ENCODE measurements at places on chromosomes 12 and 14.

DNA sequence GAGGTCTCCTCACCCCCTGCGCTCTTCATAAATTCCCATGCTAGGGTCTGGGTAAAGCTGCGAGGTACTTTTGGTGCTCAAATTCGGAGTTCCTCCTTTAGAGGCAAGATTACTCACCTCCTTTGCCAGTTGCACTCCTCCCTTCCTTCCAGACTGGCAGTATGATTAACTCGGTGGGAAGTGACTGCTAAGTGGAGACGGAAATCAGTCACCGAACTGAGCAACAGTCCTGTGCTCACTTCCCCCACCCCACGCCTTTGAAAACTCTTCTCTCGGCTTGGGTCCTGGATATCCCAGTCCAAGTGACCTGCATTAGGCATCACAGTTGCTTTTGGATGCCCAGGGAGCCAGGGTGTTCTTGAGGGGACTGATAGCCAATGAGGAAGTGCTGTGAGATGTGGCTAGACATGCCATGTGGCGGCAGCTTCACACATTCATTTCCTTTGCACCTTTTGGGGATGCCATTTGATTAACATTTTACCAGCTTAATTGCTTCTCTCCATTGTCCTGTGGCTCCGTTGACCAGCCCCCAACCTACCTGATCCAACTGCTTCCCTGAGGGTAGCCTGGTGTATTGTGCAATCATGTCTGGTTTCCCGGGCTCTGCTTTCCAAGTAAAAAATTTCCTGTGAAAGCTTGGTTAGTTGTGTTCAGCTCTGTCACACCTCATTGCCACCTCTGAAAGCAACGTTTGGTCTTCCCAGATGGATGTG is 840 bp downstream of the PNP start:
- no peak for DNase-seq

- DNase-seq, result no peak
Measured at GRCh38 chr12:113366827-113367226, 8.4 kb downstream of the PLBD2 start.

GRCh38 chr14:64945431-64946178 is 3.1 kb upstream of the GPX2 start:
- DNase-seq, result no peak

DNA sequence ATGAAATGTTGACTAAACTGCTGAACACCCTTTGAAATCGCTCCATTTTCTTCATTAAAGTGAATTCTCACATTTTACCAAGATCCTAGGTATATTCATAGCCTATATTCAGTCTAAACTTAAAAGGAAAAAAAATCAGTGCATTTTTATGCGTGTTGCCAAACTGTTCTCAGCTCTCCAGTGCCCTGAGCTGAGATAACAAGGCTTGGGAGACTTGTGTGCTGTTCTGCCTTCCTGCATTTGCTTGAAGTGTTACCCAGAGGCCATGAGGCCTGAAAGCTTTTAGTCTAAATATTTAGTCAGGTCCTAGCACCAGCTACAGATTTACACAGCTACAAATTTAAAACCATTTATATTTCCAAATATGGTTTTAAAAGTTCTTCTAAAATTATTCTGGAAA is 8.6 kb upstream of the PALS1 start:
- no peak for DNase-seq

- DNase-seq, result no peak
Measured at GRCh38 chr12:95253386-95253785, 35.8 kb downstream of the VEZT start.

- no peak for DNase-seq
Measured at GRCh38 chr14:90544971-90545370, 148.1 kb downstream of the CALM1 start.

DNA sequence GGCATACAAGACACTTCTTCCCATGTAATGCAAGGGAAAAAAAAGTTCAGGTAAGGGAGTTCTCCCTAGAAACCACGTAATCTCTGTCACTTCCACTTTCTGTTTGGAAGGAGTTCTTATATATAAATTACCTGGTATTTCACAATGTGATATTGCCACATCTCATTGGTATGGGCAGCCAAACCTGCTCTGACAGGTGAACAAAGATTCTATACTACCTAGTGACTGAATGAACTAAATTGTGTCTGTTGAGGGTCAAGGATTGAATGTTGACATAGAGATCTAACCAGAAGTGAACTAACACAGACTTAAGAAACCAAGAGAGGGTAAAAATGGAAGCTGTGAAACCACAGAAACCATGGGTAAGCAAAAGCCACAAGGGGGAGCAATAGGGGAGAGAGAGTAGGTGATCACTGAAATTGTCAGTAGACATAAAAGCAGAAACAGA is 161.3 kb downstream of the RPL10L start:
- no peak for DNase-seq

DNA sequence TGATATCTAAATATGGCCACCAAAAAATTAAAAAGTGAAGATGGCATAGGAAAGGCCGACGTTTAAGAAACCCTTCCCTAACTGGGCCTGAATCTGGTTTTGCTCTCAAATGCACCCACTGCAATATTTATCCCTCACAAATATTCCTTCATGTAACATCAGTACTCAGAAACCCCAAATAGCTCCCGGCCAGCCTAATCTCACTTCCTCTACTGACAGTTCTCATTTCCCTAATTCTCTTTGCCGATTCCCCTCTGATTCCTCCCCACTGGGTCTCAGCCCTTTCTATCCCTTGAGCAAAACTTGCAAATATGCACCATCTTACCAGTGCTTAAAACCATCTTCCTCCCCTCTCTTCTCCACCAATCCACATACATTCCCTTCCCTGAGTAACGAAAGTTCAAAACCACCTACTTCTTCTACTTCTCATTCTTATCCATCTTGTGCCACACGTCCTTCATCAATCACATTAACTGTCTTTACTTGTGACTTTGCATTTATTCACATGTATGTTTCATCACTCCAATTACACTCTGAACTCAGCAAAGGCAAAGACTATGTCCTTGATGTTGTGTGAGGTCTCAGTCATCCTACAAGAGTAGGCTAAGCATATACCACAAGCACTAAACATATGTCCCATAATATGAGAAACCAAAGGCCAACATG is 23.1 kb downstream of the KCNK10 start:
- no peak for DNase-seq

- no peak for DNase-seq
Measured at GRCh38 chr12:105814283-105814682, 324.5 kb downstream of the NUAK1 start.

- no peak for DNase-seq
Measured at GRCh38 chr12:67358781-67359338, 89.7 kb downstream of the CAND1 start.

DNA sequence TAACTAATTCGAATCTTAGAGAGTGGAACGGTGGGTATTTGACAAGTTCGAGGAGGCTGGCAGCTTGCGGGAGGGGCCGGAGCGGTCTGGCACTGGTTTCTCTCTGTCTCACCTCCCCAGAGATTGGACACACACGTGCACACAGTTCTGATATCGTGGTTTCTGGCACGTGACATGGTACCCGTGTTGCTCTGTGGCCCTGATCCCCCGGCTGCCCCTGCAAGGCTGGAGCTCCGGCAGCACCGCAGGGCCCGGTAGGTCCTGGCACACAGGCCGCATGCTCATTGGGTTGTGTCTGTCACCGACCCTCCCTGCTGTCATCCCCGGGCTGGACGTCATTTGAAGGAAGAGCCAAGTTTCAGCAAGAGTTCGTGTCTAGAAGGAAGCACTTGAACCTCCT is 82.7 kb downstream of the PPP2R5C start:
- DNase-seq, result no peak

Measured in stimulated activated CD8-positive, alpha-beta memory T cell treated with anti-CD3 and anti-CD28 coated beads, Interleukin-7, amount 100 ng/mL, for 48 hours (primary cell).